A549 treated with DMSO at 1 μM for 4 hours (cell line): ENCODE measurements at places on chromosomes 12 and 14. TPM values are rescaled to one million over a fixed set of nuclear protein-coding genes. Genes with fewer than 3 reads are reported as not detected.

Gene TCL1B
- not detected in 5 replicates for total RNA-seq

Gene C1RL
- total RNA-seq: 9.6 to 14.0 TPM (median 12.0 TPM) in 5 replicates

Gene L2HGDH
- total RNA-seq: 9.2 to 11.9 TPM (median 11.0 TPM) in 5 replicates

Gene PDE6H
- total RNA-seq: not detected in 5 replicates

Gene MYF6
- not detected in 5 replicates for total RNA-seq

Gene RNASE8
- total RNA-seq: not detected in 5 replicates

Gene KIF5A
- total RNA-seq: 0.18 to 0.30 TPM (median 0.21 TPM) in 5 replicates

Gene EPYC
- not detected in 5 replicates for total RNA-seq

Gene BATF
- not detected in 5 replicates for total RNA-seq

Gene OTUB2
- 4.2 to 6.7 TPM (median 5.0 TPM) in 5 replicates for total RNA-seq

Gene TMTC1
- total RNA-seq: 0.04 to 0.08 TPM (median 0.05 TPM) in 3 of 5 replicates, not detected in the others
